ENCODE measurements at places on chromosomes 2 and 18. TPM values are rescaled to one million over a fixed set of nuclear protein-coding genes. Genes with fewer than 3 reads are reported as not detected.

DNA sequence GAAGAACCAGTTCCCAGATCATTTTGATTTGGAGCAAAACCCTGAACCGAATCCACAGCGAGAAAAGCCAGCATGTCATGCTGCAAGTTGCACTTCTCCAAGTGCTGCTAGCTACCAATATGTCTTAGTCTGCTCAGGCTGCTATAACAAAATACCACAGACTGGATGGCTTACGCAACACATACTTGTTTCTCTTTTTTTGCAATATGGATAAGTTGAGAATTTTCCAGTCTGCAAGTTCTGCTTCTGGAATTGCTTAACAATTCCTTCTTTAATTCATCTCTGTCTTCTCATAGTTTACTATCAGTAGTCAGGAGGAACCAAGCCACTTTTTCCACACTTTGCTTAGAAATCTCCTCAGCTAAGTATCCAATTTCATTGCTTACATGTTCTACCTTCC lies 105.9 kb upstream of the RBBP8 start:
- no peak for DNase-seq

DNA sequence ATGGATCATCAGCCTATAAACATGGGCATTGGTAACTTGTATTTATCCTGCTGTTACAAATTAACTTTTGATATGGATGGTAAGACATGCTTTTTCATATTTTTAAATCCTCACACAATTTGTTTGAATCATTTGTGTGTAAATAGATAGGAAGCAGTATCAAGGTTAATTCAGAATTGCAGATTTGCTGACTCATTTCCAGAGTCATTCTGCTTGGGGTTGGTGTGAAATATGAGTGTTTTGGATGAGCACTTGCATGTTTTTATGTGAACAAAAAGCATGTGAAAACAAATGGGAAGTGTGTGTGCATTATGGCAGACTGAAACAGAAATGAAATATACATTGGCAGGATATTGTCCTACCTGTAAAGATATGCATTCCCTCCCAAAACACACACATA lies 11.8 kb downstream of the CCDC85A start:
- DNase-seq = no peak

DNA sequence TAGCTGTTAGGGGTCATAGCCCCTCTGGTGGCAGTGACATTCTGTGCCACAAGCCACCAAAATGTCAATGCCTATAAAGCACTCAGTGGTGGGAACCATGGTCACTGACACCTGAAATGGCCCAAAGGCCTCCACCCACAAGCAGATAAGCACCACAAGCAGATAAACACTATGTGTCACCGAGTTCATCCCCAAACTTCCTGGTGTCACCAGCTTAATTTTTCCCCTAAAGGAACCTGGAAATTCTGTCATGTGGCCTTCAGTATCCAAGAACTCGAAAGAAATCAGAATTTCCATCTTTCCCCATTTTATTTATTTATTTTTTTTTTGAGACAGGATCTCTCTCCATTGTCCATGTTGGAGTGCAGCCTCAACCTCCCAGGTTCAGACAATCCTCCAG lies 3.6 kb upstream of the TPRKB start:
- DNase-seq = no peak

DNA sequence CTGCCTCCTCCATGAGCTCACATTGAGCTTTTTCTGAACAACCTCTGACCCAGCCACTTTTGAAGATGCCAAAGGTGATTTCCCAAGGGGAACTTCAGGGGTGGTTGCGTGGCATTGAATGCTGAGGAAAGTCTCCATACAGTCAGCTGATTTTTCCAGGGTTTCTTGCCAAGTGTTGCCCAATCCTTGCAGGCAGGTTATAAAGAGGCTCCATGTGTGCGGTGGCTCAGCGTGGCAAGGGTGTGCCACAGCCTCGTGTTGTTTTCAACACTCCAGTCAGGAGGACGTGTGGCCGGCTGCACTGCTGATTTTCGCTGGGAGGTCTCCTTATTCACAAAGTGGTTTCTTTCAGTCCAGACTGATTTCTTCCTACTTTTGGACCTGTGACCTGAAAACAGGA lies 81.4 kb upstream of the GATA6 start:
- peak; percentile 30 for DNase-seq

GRCh38 chr2:240956171-240956934 lies 42.1 kb upstream of the SNED1 start:
- peak; percentile 20 for DNase-seq

GRCh38 chr2:105746177-105747080 lies 1.7 kb downstream of the NCK2 start:
- DNase-seq = peak; percentile 53

The TXNDC2 gene
- total RNA-seq = not detected

The CRYGC gene
- not detected for total RNA-seq

The SLC39A10 gene
- total RNA-seq = 7.4 TPM
